ENCODE measurements at places on chromosomes 16 and 17.

DNA sequence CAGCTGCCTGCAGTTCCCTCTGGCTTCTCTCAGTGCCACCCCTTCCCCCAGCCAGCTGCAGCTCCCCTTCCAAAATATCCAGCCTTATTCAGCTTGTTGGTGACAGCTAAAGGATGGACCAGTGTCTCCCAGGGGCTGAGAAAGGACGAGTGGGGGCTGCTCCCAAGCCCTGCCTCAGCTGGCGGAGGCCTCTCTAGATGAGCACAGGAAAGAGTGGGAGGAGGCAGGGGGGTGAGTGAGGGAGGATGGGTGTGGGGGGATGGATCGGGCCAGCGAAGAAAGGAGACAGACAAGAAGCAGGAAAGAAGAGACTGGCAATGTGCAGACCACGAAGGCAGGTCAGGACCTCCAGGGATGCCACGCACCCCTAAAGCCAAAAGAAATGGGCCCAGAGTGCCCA lies 17.5 kb downstream of the PIPOX start:
- no peak for DNase-seq

DNA sequence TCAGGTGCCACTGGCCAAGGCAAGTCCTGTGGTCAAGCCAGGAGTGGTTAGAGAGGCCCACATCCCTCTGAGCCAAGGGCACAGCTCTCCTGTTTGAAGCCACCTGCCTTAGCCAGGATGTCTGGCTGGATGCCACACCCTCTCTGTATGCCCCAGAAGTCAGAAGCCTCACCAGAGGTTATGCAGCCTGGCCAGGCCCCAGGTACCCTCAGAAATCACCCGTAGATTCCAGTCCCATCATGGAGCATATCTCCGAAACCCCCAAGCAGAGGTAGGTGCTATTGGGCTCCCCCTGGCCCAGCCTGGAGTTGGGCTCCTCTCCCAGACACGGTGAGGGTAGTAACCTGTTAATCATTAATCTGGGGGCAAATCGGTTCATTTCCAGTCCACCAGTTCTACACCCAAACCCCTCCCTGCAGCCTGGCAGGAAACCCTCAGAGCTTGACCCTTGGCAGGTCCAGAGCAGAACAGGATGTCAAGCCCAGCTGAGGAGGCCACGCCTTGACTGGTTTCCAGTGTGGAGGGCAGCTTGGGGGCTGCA lies 60.6 kb upstream of the TMEM97 start:
- DNase-seq, result no peak

DNA sequence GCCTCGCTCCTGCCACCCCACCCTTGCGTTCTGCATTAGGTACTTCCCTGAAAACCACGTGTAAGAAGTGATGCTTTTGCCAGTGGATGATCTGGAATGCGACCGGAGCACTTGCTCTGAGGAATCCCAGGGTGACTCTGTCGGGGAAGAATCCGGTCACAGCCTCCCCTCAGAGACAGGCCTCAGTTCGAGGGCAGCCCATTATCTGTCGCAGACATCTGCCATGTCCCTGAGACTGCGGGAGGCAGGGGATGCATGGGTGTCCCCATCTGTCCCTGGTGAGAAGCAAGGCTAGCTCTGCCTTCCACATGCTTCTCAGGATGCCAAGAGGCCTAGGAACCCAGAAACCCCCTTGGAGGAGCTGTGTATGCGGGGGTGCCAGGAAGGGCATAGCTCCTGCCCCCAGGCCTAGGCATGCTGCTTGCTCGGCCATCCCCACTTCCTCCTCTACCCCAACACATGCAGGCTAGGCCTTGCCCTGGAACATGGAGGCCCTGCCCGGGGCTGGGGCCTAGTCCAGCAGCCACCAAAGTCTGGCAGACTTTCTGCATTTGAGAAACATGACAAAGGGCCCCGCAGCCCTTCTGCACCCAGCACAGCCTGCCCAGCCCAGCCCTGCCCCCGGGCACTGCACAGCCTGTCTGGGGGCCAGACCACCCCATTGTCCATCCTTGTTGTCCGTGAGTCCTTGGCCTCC lies 20.5 kb downstream of the MNT start:
- DNase-seq, result no peak

DNA sequence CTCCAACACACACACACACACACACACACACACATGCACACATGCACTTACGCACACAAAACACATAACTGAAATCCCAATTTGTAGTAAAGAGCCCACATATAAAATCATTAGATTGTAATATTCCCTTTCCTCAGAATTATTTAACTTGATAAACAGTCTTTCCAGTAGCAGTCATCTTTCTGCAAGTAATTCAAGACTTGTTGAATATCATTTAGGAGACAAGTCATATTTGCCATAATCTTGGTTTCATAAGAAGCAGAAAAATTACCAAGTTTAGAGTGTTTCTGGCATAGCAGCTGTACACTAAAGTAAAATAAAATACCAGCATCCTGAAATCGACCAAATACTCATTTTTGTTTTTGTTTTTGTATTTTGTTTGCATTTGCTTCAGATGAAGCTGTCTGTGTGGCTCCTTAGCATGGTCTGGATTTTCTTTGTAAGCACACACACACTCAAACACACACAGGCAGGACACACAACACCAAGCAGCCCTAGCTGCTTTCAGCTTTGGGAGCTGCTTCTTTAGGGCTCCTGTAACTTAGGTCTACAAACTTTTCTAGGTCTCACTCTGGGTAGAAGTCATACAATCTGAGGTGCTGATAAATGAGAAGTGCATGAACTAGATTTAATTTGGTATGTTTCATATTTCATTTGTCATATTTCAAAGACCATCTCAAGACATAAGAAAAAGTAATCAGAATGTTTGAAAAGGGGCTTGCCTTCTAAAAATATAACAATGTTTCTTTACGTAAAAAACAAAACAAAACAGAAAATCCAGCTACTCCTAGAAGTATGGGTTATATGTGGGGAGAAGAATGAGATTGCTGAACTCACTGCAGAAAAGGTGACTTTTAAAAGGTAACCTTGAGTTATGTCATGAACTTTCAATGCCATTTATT lies 3.0 kb downstream of the SALL1 start:
- no peak for DNase-seq

DNA sequence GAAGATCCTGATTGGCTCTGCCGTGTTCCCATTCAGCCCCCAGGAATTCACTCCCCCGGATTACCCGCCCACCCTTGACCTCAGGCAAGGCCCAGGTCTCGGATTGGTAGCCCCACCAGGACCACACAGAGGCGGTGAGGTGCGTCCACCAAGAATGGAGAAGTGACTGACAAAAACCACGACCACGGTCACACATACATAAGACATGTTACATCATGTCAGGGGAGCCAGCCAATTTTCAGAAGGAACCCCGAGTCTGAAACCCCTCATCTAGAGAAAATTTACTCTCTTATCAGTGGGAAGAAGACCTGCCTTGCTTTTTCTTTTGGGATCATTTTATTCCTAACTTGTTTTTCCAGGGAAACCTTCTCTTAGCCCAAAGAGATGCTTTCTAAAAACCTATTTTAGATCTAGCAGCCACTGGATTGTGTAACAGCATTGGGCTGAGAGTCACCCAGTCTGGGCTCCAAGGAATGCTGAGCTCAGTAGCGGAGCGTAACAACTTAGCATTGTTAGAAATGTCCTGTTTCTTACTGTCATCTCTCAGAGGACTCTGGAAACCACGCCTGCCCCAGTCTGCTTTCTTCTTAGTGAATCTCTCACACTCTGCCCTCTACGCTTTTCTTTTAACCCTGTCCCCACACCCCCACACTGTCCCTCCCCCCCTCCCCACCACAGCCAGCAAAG lies 164.1 kb downstream of the CMIP start:
- no peak for DNase-seq

DNA sequence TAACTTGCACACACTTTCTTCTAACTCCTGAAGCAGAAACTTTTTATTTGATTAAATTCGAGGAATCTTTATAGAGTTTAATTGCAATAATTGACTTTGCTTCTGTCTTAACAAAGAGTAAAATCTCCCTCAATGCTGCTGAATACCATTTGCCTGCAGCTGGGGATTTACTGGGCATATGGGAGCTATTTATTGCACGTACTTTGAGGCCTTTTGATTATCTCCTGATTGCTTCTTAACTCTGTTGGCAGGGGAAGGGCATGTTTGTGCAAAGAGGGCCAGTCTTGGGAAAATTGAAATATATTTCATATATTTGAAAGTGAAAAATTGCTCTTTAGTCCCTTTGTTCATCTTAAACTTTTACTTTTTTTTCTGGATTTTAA lies 156.8 kb upstream of the CHMP6 start:
- DNase-seq, result no peak

DNA sequence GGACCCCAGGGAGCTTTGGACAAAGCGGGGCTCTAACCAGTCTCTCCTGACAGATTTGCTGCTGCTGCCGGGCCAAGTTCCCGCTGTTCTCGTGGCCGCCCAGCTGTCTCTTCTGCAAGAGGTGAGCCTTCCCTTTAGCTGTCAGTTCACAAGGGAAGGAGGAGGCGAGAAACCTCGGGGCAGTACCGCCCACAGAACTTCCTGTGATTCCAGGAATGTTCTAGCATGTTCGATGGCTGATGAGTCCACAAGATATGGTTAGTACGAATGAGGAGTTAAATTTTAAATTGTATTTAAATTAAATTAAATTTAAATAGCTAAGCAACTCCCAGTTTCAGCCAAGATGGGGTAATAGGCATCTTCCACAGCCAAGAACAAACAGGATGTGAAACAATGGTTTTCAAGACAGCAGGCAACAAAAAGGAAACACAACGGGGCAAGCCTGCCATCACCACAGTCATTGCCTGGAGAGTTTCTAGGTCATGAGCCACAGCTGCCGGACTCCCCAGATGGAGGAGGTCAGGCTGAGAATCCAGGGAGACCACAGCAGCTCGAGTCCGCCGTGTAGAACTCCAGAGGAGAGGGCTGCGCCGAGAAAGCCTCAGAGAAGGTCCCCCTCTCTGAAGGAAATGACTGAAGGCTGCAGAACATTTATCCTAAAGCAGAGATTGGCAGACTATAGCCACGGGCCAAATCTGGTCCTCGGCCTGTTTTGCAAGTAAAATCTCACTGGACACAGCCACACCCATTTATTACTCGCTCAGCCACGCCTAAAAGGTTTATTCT lies 9.5 kb upstream of the TCF25 start:
- DNase-seq, result no peak

- DNase-seq, result no peak
Observed at GRCh38 chr16:86854626-86855294, 276.4 kb downstream of the FOXL1 start.

GRCh38 chr17:62588109-62588508 lies 39.4 kb upstream of the MRC2 start:
- no peak for DNase-seq

- DNase-seq, result no peak
Observed at GRCh38 chr17:17412326-17412725, 64.5 kb upstream of the MED9 start.

DNA sequence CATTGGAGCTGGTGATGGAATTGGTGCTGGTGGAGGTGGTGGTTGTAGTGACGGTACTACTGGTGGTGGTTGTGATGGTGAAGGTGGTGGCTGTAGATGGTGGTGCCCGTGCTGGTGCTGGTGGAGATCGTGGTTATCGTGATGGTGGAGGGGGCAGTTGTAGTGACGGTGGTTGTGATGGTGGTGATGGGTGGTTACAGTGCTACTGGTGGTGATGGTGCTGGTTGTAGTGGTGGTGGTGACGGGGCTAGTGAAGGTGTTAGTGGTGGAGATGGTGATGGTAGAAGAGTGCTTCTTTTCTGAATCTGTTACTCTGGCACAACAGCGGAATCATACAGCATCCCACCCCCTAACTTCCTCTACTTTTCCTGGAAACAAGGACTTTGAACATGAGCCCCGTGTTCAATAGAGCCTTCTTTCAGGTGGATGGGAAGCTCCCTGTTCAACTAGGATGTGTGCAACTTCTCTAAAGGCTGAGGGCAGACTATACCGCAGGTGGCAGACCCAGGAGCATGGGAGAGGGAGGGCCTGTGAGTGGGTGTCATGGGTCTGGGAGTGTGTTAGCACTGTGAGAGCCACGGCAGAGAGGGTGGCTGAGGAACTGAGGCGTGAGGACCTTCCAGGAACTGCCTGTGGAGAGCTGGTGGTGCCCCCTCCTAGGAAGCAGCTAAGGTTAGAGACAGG lies 8.2 kb downstream of the TBX21 start:
- DNase-seq, result no peak

DNA sequence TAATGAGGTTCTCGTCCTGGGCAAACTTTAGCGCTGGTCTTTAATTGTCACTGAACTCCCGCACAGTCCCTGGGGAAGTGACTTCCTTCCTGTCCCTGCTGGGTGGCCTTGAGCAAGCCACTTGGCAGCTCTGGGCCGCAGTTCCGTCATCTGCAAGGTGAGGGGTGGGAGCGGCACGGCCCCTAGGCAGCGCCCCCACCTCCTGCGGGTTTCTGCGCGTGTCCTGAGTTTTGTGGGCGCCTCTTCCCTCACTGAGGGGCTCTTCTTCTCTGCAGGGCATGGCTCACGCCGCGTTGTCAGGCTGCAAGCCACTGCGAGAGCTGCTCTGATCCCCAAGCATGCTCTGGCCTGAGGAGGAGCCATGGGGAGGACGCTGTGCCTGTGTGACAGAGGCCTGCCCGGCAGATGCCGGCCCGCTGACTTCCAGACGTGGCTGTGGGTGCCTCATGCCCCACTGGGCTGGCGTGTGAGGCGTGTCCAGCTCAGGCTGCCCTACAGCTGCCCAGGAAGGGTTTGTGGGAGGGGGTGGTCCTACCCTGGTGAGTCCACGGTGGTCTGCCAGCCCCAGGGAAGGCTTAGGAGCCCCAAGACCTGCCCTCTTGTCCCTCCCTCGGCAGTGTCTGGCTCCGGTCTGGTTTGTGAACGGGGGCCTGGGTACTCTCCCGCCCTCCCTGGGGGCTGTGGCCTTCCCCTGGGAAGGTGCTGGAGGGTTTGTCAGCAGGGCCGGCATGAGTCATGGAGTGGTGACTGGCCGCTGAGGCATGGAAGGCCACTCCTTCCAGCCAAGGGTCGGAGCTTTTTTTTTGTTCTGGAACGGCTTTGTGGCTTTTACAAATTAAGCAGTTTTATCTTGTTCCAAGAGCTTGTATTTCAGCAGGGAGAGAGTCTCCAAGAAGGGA lies 182.0 kb downstream of the SEC14L1 start:
- DNase-seq, result no peak

GRCh38 chr16:72946474-72947194 lies 101.3 kb downstream of the ZFHX3 start:
- no peak for DNase-seq

DNA sequence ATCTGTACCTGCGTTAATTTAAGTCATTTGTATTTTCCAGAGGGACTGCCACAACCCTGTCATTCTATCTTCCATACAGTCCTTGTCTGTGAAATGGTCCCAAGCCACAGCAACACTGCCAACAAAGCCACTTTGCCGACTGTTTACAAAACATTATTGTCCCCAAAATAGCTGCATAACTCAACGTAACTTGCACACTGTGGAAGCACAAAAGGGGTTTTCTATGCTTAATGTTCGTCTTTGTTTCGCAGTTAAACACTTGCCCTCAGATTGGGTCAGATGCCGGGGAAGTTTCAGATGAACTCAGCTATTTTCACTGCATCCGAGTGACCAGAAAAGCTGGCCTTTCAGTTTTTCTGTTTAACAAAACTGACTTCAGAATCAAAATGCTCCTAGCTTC lies 4.6 kb downstream of the SEC14L5 start:
- DNase-seq, result no peak
